ENCODE measurements at places on chromosomes 12 and 14.

GRCh38 chr12:63929426-63929825, 84.9 kb downstream of the SRGAP1 start:
- DNase-seq = no peak

DNA sequence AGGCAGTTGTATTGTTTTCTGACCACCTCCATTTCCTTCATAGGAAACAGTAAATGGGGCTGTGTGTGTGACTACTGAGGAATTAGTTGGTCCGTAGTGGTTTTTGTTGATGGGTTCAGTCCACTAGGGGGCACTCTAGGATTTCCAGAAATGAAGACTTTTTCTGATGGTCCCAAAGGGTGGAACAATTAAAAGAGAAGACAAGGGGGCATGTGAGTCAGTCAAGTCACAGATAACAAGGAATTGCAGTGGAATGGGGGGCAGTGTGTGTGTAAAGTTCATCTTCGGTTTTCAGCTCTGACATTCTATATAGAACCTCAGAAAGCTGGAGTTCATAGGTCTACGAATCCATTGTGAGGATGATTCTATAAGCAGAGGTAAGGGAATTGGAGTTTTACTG, 186.6 kb upstream of the OR4E1 start:
- no peak for DNase-seq

- DNase-seq = no peak
These were observed 105.7 kb upstream of the C14orf180 start for GRCh38 chr14:104473649-104474494.

- DNase-seq = no peak
These were observed 66.6 kb downstream of the DAAM1 start for GRCh38 chr14:59254911-59255545.

GRCh38 chr14:100614803-100615202, 27.6 kb upstream of the BEGAIN start:
- no peak for DNase-seq
